GM04503 (cell line): ENCODE measurements at places on chromosomes 12 and 14.

DNA sequence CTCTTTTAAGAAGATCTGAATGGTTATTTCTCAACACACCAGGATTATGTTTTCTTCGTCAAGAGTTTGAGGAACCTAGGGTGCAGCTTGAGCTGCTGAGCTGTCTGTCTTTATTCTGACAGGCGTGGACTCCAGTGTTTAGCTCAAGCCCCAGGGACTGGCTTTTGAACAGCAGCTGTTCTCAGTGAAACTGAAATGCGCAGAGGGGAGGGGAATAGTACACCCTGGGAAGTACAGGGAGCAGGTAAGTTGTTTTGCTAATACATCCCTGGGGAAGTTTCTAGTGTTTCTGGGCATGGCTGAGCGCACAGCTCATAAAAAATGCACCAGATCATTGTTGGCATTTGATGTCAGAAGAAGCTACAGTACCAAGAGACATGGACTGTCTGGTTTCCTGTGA lies 659.8 kb downstream of the DIO2 start:
- DNase-seq = no peak

DNA sequence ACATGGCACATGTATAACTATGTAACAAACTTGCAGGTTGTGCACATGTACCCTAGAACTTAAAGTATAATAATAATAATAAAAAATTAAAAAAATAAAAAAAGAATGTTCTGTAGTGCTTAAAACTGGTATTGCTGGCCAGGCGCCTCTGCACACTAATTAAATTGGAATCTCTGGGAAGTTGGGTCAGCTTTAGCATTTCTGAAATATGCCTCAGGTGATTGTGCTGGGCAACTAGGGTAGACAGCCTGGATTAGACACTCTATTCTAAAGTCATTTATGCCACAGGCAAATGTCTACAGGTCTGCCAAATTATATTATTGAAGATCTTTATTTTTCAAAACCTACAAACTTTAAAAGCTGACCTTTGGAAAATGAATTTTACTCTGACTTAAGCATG lies 55.3 kb downstream of the PPM1H start:
- no peak for DNase-seq

- DNase-seq = no peak
Observed at GRCh38 chr12:68291396-68292036, 38.1 kb upstream of the IL22 start.

DNA sequence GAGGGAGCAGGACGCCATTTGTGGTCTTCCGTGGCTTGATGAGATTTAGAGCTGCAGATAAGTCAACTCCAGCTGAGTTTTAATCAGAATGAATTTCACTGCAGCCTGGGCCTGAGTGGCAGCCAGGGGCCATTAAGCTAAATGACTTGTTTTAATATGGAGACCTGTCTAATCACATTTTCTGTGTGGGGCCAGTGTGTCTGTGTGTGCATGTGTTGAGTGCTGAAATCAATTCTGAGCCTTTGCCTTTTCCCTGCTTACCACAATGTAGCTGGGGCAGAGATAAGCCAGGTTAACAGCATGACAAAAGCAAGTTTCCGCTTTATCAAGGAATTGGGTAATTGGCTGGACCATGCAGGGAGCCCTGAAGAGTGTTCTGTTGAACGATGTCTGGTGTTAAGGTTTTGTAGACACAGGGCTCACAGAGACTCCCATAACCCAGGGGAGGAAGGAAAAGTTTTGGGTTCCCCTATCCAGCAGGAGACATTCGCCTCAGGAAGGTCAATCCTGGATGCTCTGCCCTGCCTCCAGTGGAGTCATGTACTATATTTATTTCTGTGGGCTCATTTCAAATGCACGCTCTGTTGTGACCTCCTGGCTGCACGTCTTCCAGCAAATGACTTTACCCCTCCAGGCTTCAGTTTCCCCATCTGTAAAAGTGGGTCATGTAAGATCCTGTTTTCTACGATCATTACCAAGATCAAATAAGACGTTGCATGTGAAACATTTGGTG lies 24.2 kb downstream of the RPH3A start:
- DNase-seq = no peak

- DNase-seq = no peak
Observed at GRCh38 chr12:101878243-101878821, 952 bp downstream of the DRAM1 start.
